ENCODE measurements at places on chromosomes 12 and 14.

DNA sequence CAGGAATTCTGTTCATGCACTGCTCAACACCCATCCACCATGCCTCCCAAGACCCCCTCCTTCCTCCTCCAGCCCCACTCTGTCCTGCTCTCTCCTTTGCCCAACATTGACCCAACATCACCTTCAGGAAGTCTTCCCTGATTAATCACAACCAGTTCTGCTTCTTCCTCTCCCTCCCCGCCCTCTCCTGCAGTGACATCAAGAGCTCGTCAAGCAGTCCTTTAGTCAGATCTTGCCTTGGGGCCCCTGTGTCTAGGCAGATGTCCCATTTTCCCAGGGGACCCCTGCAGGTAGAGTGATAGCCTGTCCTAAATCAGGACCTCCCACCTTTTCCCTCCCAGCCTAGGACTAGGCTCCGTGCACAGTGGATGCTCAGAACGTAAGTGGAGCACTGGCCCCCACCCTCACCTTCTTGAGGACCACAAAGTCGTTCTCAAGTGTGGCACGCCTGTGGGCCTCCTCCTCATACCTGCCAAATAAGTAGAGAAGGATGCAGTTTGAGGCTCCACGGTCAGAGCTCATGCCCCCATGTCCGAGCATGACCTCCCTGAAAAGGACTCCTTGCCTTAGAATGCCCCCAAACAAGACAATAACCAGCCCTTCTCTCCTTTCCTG lies 2.3 kb downstream of the KRT78 start:
- no peak for DNase-seq

DNA sequence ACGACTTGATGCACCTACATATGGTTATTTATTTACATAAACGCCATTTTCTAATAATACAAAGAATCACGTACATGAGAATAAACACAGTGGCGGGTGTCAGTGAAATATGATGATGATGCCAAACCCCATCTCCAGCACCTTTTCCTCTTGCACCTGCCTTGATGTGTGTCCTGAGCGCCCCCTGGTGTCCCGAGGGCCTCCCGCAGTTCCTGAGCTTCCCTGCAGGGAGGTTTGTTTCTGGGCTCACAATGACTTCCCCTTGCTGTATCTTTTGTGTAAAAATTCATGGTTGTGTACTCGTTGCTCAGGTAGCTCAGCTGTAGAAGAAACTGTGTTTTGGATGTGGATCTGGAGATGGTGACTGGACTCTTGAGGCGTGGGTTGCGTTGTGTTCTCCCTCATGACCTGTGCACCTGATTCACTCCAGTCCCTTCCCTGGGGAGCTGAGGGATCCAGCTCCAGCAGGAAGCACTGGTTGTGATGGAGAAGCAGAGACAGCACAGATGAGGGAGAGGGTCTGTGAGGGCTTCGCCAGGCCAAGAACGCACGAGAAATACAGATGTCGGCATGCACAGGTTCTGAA lies 1037.8 kb downstream of the TMEM121 start:
- DNase-seq: no peak

DNA sequence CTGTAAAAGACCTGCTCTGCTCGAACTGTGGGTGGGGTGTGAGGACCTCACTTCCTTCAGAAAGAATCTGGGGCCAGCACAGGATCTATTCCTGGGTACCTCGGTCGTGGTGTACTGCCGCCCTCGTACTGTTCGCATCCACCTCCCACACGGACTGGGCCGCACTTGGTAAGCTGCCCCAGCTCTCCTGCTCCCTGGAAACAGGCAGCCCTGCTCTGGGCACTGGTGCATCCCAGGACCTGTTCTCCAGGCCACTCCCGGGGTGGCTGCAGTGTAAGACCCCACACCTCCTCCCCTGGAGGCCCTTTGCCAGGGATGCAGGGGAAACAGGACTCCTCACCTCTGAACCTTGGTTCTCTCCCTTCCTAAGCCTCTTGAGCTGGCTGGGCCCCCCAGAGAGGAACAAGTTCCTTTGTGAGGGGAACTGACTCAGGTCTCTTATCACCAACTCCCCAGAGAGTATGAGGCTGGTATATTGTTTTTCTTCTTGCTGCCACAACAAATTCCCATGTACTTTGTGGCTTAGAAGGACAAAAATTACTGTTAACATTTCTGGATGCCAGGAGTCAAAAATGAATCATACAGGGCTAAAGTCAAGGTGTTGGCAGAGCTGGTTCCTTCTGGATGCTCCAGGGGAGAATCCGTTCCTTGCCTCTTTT lies 276.5 kb downstream of the NUAK1 start:
- DNase-seq: no peak

- no peak for DNase-seq
Measured at GRCh38 chr12:127761880-127762279, 505.1 kb upstream of the TMEM132C start.

- no peak for DNase-seq
Measured at GRCh38 chr14:75631453-75631831, 29.2 kb downstream of the ERG28 start.

DNA sequence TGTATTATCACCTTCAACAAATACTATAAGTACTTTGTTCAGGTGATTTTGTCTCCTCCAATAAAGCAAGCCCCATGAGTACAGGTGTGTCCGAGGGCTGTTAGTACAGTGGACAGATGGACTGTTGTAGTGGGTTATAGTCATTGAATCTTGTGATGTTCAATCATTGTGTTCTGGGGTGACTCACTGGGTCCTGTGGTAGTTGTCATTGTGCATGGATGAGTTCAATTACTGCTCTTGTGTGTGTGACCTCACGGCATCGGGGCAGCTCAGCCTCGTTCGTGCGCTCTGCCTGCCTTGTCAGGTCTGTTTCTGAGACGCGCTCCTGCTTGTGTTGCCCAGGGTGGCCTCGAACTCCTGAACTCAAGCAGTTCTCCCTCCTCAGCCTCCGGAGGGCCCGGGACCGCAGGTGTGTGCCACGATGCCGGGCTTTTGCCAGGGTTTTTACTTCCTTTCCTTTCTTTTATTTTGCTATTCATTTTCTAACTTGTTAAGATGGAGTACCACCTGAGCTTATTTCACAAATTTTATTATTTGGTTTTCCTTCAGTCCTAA lies 72.2 kb downstream of the DDX51 start:
- DNase-seq: no peak

- DNase-seq: no peak
Measured at GRCh38 chr14:93285044-93285443, 47.8 kb downstream of the BTBD7 start.

GRCh38 chr12:82818271-82819035 lies 131.7 kb downstream of the TMTC2 start:
- DNase-seq: no peak

DNA sequence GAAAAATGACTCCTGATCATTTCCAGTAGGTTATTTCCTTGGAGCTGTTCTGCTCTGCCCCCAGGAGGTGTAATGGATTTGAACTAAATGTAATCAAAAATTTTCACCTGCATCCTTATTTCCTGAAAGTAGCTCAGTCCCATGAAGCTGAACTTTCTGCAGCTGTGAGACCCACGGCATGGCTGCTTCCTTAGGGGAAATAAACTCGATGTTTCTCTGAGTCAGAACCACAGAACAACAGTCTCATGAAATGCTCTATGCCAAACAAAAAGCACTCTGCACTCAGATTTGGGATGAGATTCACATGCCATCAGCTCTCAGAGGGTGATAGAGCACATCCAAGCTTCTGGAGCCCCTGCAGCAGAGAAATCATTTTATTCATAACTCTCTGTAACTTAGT lies 224.1 kb upstream of the PLEKHG7 start:
- DNase-seq: peak; percentile 26

DNA sequence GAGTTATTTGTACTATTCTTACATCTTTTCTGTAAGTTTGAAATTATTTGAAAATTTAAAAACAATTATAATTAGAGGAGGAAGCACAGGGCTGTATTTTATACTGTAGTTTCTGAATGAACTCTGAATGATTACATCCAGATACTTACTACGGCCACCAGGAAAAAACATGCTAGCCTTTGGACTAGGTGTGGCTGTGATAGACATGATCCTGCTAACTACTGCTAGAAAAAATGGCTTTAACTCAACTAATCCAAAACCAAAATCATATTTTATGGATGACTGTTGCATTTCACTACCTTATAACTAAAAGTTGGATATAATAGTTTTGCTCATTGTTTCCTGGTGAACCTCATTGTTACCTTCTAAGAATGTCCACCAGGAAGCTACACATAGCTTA lies 15.1 kb upstream of the SLC25A3 start:
- no peak for DNase-seq

GRCh38 chr12:77392467-77393088 lies 327.2 kb upstream of the E2F7 start:
- DNase-seq: no peak

GRCh38 chr12:130856088-130856487 lies 15.8 kb upstream of the RAN start:
- no peak for DNase-seq

DNA sequence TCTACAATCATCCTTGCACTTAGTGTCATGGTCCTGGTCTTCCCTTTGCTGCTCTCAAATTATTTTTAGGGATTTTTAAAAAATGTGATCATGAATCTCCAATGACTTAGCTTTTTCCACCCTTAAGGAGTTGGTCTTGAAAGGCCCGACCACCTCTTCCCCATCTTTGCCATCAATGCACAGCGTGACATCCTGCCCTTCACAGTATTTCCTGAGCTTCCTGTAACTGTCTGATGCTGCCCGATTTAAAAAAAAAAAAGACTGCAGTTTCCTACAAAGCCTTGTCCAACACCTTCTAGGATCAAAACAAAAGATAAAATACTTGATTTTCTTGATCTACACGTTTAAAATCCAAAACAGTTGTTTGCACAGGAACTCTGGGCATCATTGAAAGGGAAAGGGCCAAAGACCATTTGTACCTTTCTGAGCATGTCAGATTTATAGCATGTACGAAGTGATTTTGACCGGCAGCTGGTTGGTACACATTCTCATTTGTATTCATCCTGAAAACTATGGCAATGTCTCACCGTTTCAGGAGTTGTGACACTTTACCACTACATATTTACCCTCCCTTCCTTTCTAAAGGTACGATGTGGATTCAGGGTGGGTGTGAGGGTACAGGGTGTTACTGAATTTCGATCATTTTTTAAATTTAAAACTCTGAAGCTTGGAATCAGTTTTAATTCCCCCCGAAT lies 7.4 kb upstream of the ELK3 start:
- DNase-seq: no peak

DNA sequence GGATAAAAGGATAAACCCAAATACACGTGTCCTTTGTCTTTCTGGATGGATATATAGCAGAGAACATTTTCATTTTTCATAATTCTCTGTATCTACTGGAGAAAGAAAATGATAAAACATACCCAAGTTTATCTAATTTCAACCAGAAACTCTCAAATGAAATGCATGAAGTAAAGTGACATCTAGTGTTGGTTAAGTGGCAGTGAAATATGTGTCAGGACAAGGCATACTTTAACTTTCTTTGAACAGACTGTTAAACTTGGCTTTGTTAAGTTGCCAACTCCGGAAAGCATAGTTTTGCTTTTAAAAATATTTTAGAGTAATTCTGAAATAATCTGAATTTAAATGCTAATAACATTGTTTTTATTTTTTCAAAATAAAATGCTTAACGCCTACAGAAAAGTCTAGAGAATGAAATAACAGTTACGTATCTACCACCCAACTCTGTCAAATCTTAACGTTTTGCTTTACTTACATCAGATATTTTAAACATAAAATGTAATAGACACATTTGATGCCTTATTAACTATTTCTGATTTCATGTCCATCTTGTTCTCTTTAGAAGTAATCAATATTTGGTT lies 25.2 kb upstream of the NTN4 start:
- DNase-seq: no peak

- DNase-seq: no peak
Measured at GRCh38 chr12:123498126-123498825, 35.2 kb downstream of the RILPL1 start.

- no peak for DNase-seq
Measured at GRCh38 chr14:30243207-30243606, 315.6 kb upstream of the PRKD1 start.

- no peak for DNase-seq
Measured at GRCh38 chr12:109334887-109335286, 12.8 kb upstream of the MYO1H start.

DNA sequence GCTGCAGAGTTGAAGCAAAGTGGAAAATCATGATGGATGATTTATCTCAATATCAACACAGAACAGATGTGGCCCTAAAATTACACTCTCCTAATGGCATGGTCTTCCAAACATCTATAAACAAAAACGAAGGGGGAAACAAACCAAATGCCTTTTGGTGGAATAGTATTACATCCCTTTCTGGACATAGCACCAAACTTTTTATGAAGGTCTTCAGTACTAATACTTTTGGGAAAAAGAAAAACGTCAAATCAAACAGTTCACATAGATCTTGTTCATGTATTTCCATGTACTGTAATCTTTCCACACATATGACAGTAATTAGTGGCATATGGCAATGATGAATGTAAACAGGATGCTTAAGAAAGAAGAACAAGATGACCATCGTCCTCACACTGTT lies 22.9 kb upstream of the ANAPC7 start:
- no peak for DNase-seq

- no peak for DNase-seq
Measured at GRCh38 chr12:102993537-102993936, 36.1 kb downstream of the ASCL1 start.

GRCh38 chr14:65453807-65454480 lies 41.4 kb downstream of the FUT8 start:
- no peak for DNase-seq

GRCh38 chr12:41946106-41946505 lies 198.6 kb downstream of the GXYLT1 start:
- DNase-seq: no peak

- DNase-seq: no peak
Measured at GRCh38 chr14:33930439-33930838, 20.4 kb downstream of the EGLN3 start.

GRCh38 chr12:97426492-97427116 lies 36.0 kb upstream of the RMST start:
- DNase-seq: no peak

- DNase-seq: no peak
Measured at GRCh38 chr14:43479596-43480195, 1027.4 kb downstream of the FSCB start.

- no peak for DNase-seq
Measured at GRCh38 chr14:34851395-34851794, 23.8 kb downstream of the BAZ1A start.

DNA sequence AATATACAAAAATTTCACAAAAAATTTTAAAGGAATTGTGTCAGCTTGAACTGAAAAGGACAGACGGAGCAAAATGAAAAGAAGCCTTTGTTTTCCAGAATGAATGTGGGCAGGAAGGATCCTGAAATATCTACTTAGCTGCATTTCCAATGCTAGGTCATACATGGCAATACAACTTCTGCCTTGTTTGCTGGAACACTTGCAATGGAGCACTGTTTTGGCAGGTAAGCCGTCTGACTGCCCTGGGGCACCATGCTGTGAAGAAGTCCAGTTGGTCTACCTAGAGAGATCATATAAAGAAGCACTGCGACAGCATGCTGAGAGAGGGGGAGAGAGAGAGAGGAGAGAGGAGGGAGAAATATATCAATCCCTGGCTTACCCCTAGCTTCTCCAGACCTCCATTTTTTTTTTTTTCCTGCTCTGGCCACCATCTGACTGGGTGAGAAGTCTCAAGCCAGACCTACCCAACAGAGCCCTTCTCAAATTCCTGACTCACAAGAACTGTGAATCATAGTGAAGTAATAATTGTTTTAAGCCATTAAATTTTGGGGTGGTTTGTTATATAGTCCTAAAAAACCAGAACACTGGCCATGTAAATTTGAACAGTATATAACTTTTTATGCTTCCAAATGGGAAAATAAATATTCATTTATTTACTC lies 97.1 kb upstream of the PRICKLE1 start:
- DNase-seq: no peak

GRCh38 chr12:1173781-1174617 lies 183.0 kb downstream of the ERC1 start:
- no peak for DNase-seq
